ENCODE measurements at places on chromosomes 2 and 18.

- peak; percentile 57 for DNase-seq
Measured at GRCh38 chr2:27182346-27182745, 29.5 kb upstream of the ATRAID start.

GRCh38 chr2:209496586-209496982, 72.7 kb downstream of the MAP2 start:
- peak; percentile 77 for DNase-seq

GRCh38 chr18:61761875-61762274, 130.9 kb downstream of the RNF152 start:
- no peak for DNase-seq

DNA sequence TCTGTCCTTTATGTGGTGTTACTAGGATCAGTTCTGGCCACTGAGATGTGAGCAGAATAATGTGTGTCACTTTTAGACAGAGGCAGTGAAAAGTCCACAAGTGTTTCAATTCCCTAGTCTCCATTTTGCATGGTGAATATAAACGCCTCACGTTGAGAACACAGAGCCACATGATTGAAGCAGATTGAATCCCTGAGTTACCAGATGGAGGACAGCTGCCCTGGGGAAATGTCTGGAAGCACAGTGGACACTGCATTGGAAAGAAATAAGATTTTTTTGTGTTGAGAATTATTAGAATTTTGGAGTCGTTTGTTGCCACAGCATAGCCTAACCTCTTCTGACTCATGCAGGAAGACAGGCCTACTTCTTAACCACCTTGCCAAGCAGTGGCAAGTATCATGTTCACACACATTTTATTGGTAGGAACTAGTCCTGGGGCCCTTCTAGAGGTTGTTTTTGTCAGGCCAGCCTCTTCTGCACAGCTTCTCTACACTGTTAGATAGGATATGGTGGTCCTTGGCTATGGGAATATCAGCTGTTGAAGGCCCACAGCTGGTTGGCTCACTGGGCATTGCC, 188.6 kb downstream of the TMEM182 start:
- DNase-seq: no peak

DNA sequence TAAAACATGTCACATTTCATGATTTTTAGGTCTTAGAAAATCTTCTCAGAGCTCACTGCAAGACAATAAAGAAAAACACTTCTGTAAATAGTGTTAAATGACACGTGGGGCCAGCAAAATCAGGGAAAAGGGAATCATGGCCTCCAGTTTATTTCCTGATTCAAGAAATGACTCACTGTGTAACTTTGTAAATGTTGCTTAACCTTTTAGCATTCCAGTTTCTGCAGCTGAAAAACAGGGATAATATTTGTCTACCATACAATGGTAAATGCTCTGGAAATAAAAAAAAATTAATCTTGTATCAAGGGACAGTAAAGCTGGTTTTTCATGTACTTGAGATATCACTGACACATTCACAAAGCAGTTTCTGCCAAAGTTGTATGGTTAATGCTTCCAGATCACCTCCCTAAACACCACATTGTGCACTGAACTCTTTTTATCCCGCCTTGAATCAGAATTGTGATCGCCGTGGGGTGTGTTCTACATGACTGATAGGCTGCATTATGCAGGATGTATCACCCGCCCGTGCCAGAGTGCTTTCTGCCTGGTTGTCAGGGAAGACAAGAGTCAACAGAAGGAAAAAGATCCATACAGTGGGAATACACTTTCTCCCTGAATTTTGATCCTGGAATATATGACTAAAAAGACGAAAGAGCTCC, 238.8 kb downstream of the IKZF2 start:
- DNase-seq: peak; percentile 62
